NCI-H510A treated with DMSO at 0.1 percent for 48 hours (cell line): ENCODE measurements at places on chromosomes 3 and 15.

DNA sequence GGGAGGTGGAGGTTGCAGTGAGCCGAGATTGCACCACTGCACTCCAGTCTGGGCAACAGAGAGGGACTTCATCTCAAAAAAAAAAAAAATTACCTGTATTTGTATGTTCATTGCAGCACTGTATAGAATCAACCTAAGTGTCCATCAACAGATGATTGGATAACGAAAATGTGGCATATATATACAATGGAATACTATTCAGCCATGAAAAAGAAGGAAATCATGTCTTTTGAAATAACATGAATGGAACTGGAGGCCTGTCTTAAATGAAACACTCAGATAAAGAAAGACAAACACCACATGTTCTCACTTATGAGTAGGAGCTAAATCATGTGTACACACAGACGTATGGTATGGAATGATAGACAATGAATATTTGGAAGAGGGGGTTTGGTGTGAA lies 59.4 kb upstream of the MEF2A start:
- no peak for DNase-seq

DNA sequence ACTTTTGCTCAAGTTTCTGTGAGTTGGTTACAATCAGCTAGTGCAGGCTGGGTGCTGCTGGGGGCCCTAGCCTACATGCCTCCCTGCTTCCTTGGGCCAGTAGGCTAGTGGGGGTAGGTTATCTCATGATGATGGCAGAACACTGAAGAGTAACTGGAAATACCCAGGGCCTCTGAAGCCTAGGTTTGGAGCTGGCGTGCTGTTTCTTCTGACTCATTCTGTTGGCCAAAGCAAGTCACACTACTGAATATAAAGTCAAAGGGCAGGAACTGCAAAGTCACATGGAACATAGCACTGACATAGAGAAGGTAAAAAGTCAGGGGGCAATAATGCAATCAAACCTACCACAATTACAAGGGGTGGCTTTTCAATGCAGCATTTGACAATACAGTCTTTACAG lies 34.5 kb downstream of the RASGRP1 start:
- DNase-seq: no peak

DNA sequence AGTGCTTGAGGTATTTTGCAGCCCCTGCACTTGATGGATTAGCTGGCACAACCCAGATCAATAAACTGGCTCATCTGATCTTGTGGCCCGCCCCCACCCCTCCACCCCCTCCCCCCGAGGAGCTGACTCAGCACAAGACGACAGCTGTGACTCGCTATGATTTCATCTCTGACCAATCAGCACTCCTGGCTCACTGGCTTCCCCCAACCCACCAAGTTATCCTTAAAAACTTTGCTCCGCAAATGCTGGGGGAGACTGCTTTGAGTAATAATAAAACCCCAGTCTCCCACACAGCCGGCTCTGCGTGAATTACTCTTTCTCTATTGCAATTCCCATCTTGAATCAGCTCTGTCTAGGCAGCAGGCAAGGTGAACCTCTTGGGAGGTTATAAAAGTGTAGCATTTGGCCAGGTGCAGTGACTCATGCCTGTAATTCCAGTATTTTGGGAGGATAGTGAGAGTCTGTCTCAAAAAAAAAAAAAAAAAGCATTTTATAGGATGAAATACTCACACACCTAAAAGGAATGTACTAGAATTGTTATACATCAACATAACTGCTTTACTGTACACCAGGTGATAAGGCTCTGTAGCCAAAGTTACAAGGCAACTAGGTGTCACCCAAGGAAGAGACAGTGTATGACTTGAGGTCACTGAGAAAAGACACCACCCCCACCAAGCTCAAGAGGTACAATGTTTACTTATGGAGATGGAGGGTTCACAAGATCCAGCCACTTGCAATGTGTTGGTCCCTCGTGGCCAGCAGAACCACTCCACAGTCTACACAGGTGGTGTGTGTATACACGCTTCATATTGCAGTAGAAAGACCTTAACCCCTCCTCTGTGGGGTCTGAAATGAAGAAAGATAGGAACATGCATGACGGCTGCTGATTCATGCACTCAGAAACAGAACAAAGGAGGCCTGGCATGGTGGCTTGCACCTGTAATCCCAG lies 8.6 kb downstream of the ZNF445 start:
- DNase-seq: no peak

DNA sequence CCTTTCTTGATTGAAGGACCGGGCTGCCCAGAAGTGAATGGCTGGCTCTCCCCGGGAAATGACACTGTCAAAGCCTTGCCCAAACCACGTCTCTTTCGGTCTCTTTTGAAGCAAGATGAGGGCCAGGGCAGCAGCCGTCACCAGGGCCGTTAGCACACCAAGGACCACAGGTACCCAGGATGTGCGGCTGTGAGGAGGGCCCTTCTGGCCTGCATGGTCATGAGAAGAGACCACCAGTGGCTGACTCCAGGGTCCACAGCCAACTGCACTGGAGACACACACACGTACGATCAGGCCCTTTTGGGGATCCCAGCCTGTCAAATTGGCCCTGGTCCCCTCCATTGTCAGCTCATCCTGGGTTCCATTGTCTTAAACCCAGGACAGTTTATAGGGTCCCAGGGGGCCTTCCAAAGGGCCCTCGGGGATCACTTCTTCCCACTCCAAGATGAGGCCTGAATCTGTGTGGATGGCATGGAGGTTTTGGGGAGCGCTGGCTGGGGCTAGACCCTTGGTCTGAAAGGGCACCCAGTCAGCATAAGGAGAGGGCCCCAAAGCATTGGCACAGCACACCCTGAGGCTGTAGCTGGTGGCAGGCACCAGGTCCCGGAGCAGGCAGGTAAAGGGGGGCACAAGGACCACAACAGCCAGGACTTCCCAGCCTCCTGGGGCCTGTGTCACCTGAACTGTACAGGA lies 50.9 kb downstream of the ETFA start:
- DNase-seq: no peak

GRCh38 chr3:56314842-56315241 lies 153.4 kb downstream of the ERC2 start:
- DNase-seq: no peak

DNA sequence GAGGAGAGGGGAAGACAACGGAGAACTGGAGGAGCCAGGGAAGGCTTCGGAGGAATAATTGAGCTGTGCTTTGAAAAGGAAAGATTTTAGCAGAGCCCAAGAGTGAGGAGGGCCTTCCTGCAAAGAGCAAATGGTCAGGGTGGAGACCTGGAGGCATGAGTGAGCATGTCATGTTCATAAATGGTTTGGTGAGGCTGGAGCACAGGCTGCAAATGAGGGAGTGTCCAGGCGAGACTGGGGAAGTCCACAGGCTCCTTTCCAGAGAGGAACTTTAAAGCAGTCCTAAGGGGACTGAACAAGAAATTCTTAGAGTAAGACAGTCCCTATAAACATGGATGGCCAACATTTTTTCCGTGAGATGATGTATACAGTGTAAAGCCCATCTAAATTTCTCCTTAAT lies 108.8 kb downstream of the THSD4 start:
- DNase-seq: no peak

DNA sequence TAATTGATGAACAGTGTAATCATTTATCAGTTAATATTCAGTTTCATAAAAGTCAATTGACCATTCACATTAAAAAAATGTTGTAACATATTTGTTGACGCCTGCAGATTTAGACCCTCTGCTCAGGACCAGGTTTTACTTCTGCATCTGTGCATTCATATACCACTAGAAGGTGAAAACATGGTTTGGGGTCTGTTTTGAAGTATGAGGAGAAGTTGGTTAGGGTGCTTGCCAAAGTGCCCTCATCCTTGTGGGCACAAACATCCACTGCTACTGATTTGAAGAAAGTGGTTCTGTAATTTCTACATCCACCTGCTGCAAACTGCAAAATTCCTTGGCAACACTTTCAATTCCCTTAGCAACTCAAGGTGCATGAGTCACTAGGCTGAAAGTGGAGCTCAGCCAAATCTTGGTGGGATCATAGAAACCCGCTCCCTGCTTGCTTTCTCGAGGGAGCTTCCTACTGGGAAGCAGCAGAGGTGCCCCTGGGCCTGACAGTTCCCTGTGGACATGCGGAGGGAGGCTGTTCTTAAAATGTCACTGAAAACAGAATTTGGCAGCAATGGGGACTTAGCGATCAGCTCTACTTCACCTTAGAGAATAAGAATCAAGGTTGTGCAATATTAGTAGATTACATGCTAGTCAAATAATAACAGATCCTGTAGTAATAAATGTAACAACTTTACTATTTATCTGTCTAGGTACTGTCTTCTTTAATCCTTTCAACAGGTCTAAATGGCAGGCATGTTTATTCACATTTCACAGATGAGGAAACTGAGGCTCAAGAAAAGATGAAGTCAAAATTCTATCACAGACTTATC lies 301.0 kb upstream of the TBL1XR1 start:
- no peak for DNase-seq

- DNase-seq: no peak
Measured at GRCh38 chr3:112805126-112805525, 41.5 kb downstream of the CD200R1L start.

DNA sequence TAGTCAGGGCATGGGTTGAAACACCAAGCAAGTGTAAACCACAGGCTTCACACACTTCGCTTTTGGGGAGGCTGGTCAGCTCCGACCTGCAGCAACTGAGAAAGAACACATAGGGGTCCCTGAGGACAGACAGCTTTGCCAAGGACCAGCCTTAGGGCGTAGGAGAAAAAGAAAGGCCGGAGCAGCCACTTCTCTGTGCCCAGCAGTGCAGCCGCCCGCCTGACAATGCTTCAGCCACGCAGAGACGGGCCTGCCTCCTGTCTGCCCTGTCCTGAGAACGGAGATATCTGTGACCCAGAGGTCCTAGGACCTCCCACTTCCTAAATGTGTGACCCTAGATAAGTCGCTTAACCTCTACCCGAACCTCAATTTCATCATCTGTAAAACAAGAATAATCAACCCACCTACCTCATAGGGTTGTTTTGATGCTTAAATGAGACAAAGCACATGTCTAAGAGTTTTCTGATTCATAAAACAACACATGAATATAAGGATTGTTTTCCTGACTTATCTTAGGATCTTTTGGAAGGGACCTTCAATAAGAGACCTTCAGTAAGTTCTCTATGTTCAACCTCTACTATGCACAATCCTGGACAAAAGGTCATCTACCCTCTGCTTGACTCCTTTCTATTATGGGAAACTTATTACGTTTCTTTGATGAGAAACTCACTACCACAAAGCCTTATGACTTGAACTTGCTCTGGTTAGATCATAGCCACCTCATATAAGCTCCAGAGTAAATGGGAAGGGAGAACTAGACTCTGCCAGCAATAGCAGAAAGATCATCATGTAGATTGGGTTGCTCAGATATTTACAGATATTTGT lies 32.9 kb upstream of the RFTN1 start:
- DNase-seq: no peak

DNA sequence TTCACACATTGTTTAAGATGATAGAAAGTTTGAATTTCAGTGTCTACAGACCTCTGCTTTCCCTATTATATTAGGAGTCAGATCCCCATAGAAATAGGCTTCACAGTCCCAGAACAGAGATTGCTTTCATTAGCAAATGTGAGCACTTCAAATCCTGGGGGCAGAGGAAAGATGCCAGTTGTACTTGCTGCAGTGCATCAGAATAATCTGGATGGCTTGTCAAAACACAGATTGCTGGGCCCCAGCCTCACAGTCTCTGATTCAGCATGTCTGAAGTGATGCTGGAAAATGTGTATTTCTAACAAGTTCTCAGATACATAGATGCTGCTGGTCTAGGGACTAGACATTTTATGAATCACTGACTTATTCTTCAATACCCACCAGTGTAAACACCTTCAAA lies 375.2 kb downstream of the FGF12 start:
- DNase-seq: no peak

GRCh38 chr3:125120379-125121122 lies 64.8 kb upstream of the HEG1 start:
- DNase-seq: no peak

- DNase-seq: no peak
Measured at GRCh38 chr3:11159421-11159904, 5.2 kb downstream of the HRH1 start.

GRCh38 chr3:72891053-72891855 lies 3.4 kb downstream of the GXYLT2 start:
- no peak for DNase-seq

GRCh38 chr15:90889736-90890456 lies 5.6 kb downstream of the FES start:
- DNase-seq: no peak

DNA sequence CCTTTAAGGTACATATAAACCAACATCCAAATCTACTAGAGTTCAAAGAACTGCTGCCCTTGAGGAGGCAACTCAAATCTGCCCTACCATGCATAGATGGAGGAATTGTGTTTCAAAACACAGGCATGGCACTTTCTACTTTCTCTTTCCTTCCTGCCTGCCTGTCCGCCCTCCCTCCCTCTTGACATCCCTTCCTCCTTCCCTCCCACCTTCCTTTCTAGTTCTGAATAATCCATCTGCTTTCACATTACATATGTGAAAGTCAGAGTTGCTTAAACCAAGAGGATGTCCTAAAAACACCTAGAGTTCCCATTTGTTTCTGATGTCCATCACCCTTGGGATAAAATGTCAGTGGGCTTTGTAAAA lies 537.6 kb downstream of the FOXP1 start:
- DNase-seq: no peak

DNA sequence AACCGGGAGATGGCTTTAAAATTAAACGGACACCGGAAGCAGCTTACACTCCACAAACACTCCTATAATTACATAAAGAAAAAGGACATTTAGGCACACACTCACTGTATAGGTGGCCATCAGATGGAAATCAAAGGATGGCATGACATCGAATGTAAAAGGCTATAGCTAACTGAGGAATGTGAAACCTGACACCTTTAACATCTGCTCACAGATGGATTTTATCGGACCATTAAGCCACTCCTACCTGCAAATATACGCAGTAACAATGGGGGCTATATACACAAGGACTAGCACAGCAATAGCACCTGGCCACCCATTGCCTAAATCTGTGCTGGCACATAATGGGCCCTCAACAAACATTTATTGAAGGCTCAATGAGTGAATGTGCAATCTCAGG lies 14.5 kb upstream of the RBSN start:
- peak; percentile 79 for DNase-seq

DNA sequence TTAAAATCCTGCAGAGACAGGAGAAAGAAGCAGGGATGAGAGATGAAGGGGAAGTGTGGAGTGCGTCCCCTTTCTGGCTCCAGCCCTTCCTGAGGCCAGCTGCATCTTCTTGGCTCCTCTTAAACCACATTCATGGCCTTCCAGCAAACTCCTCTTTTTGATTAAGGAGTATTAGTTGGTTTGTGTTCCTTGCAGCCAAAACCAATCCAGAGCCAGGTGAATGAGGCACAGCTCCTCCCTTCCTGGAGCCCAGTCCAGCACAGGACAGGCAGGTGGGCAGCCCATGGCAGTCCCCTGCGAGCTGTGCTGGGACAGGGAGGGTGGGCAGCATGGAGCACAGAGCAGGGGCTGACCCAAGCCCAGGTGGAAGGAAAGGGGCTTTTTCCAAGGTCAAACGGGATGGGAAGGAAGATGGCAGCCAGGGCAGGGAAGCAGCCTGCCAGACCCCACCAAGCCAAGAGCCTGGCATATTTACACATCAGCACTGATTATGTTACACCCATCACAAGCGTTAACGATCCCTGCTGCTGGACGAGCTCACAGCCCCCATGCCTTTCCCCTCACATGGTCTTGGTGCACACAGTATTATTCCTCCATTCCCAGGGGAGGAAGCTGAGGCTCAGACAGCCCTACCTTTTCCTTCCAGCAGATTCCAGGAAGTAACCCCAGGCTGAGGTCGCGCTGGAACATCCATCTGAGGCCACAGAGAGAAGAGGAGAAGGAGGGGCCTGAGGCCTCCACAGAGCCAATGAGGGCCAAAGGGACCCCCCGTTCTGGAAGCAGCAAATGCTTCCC lies 175.6 kb downstream of the SMAD6 start:
- DNase-seq: no peak

- DNase-seq: no peak
Measured at GRCh38 chr3:124962403-124962940, 27.9 kb upstream of the MUC13 start.

- no peak for DNase-seq
Measured at GRCh38 chr3:47412453-47412756, 31.6 kb downstream of the PTPN23 start.
